SIG-M5 (cell line): ENCODE measurements at places on chromosomes 11 and 22.

GRCh38 chr11:128271401-128271800 lies 316.0 kb downstream of the ETS1 start:
- no peak for DNase-seq

DNA sequence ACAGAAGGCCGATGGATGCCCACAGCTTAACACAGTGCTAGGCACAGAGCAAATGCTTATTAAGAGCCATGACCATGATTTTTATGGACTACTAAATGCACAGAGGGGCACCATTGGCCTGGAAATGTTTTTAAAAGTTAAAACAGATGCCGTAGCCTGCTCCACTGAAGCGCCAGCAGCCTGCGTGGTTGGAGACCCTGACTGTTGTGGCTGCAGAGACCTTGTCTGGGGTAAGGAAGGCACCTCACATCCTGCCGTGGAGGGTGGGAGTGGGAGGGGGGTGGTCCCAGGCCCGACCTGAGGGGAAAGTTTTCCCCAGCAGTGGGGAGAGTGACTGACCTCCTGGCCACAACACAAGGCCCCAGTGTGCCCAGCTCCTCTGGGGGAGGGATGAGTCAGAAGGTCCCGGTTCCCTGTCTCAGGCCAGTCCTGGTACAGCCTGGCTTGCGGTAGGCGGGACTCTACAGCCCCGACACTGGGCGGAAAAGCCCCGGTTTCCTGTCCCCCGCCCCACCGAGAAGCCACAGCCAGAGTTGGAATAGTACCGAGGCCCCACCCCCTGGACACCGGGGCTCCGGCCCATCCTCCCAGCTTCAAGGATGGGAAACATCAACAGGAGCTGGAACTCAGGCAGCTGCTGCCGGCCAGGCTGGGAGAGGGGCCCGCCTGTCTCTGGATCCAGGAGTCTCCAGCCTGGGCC lies 7.0 kb downstream of the CHST1 start:
- no peak for DNase-seq

DNA sequence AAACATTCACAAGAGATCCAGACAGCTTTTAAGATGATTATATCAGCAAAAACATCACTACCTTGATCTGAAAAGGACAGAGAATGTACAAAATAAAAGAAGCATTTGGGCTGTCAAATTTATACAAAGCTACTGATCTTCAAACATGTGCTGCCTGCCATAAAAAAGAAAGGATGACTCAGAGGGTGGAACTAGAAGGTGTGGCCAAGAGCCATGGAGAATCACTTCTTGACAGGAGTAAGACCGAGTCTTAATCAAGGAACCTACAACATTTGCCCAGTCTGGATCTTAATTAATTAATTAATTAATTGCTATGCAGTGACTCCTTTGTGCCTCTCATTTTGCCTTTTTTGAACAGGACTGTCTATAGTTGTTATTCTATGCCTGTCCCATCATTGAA lies 33.2 kb downstream of the C11orf96 start:
- DNase-seq = no peak

DNA sequence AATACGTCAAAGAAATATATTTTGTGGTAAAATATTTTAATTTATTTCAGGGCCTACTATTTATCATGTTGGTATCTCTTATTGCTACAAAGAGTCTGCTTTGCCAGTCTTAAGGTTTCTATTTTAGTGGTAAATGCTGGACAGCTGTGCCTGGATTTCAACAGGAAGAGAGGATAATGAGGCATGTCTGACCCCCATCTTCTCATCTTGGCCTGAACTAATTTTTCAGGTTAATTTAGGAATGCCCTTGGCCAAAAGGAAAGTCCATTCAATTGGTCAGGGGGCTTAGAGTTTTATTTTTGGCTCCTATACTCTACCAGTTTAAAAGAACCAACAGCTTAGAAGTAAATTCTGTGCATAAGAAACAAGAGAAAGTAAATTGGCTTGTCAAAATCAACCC lies 428.2 kb downstream of the LUZP2 start:
- DNase-seq = no peak

GRCh38 chr11:117705866-117706265 lies 91.2 kb downstream of the DSCAML1 start:
- no peak for DNase-seq

DNA sequence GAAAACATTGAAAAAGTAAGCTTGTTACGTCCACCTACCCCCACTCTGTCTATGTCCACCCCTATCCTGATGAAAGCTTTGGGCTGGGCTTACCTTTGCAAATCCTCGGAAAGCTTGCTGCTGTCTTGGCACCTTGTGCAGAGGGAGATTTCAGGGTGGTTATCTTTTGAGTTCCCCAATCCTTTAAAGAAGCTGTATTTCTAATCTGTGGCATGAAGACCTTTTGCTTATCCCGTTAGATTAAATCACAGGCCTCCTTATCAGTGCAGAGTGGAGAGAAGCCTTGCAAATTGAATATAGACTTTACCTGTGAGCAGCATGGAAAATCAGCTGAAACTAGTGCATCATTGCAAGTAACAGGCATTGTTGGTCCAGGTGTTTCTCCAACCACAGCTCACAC lies 580.6 kb upstream of the ANO5 start:
- no peak for DNase-seq

DNA sequence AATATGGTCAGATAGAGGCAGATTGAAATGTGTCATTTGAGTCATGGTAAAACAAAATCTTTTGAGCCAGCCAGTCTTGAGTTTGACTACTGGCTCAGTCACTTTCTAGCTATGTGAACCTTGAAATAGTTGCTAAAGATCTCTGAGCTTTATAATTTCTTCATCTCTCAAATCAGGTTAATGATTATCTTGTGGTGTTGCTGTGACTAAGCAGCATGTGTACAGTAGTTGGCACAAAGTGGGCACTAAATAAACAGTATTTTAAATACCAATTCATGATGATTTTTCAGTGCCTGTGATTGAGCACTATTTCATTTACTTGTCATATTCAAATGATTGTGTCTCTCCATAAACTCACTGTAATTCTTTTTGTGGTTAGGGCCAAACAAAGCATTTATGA lies 70.8 kb downstream of the RAB38 start:
- DNase-seq = no peak

DNA sequence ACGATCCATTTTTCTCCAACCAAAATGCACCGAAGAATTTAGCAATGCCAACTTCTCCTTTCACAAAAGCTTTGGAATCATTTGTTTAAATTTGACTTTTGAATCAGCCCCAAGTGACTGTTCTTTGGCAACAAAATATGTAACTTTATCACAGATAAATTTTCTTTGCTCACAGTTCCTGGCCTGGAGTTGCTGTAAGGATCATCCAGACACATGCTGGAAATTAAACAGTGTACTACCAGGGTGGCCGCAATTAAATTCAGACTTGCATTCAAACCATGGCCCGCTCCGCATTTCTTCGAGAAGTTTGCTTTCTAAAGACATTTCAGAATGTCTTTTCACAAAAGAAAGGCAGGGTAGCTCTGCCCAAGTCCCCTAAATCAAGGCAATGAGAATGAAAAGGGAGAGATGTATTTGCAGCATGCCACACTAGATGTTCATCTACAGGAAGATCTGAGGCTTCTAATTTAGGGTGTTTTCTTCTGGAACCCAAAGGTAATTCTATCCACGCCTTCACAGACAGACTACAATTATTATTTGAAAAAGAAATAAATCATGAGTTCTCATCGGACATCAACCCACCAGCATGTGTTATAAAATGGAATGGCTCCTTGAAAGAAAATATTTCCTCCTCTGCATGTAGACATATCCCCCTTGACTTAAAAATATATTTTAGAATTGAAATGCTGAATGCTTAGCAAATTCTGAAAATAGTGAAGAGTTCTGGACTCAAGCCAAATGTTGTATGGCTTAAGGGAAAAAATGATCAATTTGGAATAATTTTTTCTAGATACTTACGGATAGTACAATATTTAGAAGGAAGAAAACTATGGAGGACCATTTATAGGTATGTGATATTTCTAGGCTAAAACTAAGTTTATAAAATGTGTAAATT lies 189.7 kb upstream of the BLID start:
- DNase-seq = no peak

DNA sequence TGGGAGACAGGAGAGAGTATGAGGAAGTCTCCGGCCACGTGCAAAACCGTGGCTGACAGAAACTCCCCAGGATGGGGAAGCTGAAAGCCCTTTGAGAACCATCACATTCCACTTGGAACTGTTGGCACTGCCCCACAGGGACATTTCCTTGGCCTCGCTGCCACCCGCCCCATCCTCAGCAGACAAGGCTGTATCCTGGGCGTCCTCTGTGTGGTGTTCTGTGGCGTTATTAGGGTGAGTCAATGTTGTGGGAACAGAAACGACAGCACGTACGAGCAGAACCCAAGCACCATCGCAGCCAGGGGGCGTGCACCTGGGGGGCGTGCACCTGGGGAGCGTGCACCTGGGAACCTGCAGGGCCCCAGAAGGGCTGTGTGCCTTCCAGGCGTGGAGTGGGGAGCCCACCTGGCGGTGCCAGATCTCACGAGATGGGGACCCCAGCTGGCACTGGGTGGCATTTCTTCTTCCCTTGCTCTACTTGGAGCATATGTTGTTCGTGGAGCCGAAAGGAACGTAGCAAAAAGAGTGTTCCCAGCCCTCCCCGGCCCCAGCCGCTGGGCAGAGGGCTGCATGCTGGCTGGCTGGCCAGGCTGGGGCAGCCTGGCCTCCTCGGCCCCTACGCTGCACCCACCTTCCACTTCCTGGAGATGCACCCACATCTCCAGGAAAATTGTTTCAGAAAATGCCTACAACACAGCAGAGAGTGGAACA lies 35.4 kb downstream of the NFAM1 start:
- no peak for DNase-seq

- no peak for DNase-seq
These were observed 546 bp downstream of the GNB1L start for GRCh38 chr22:19853879-19854777.

- DNase-seq = no peak
These were observed 118.2 kb upstream of the OR9Q1 start for GRCh38 chr11:57905439-57905838.

DNA sequence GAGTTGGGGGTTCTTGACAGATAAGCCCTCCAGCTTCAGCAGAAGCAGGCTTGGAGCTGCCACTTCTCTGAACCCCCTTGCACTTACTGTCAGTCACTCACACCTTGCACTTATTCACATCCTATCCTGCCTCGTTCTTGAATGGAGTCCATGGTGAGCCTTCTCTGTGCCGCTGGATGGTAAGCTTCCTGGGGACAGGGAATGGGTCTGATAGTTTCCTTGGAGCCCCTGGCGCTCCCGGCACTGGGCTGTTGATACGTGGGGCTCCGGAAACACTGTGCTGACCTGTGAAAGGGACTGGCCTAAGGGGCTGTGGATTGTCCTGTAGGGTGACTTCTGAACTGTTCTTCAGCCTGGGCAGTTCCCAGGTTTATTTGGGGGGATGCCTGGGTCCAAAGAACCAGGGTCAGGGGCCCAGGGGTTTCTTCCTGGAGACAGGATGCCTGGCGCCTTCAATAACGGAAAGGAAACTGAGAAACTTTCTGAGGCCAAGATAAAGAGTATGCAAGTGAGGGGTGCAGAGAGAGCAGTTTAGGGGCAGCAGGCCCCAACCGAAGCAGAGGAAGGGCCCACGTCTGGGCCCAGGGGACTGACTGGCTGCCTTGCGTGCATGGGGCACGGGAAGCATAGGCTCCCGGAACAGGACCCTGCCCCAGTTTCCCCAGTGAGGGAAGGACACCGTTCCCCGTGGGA lies 709 bp upstream of the ST3GAL4 start:
- DNase-seq = no peak

GRCh38 chr22:29606320-29606719 lies 2.9 kb downstream of the NF2 start:
- DNase-seq = no peak

DNA sequence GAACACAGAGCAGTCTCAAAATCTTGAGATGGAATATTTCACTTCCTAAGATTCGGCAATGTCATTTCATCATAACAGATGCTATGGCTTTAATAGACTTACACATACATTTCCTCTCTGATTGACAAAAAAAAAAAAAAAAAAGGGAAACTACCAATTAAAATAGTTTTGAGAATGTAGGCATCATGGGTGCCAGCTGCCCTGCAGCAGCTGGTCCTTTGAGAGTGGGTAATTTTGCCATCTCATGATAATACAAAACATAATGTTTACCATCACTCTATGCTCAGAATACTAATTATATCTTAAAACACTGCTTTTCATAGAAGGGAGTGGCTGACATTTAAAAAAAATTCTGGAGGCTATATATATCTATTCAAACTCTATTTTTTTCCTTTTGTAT lies 775.6 kb upstream of the CCDC90B start:
- DNase-seq = no peak

DNA sequence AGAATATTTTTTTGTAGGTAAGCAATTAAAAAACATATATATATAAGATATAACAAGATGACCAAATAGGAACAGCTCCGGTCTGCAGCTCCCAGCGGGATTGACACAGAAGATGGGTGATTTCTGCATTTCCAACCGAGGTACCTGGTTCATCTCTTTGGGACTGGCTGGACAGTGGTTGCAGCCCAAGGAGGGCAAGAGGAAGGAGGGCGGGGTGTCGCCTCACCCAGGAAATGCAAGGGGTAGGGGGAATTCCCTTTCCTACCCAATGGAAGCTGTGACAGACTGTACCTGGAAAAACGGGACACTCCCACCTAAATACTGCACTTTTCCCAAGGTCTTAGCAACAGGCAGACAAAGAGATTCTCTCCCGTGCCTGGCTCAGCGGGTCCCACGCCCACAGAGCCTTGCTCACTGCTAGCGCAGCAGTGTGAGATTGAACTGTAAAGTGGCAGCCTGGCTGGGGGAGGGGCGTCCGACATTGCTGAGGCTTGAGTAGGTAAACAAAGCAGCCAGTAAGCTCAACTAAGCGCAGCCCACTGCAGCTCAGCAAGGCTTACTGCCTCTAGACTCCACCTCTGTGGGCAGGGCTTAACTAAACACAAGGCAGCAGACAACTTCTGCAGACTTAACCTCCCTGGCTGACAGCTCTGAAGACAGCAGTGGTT lies 163.8 kb downstream of the CWF19L2 start:
- no peak for DNase-seq

- DNase-seq = no peak
These were observed 3.8 kb upstream of the SCGB1D1 start for GRCh38 chr11:62186195-62186594.

GRCh38 chr11:7530013-7530640 lies 16.3 kb downstream of the PPFIBP2 start:
- no peak for DNase-seq

- no peak for DNase-seq
These were observed 5.2 kb downstream of the DDB1 start for GRCh38 chr11:61327669-61328071.

GRCh38 chr22:32478994-32479393 lies 4.4 kb downstream of the FBXO7 start:
- DNase-seq = no peak

GRCh38 chr11:100855466-100856067 lies 168.5 kb downstream of the ARHGAP42 start:
- no peak for DNase-seq

GRCh38 chr22:24106385-24107381 lies 74.6 kb upstream of the SUSD2 start:
- DNase-seq = no peak

GRCh38 chr11:108199446-108200321 lies 22.8 kb downstream of the NPAT start:
- DNase-seq = no peak

DNA sequence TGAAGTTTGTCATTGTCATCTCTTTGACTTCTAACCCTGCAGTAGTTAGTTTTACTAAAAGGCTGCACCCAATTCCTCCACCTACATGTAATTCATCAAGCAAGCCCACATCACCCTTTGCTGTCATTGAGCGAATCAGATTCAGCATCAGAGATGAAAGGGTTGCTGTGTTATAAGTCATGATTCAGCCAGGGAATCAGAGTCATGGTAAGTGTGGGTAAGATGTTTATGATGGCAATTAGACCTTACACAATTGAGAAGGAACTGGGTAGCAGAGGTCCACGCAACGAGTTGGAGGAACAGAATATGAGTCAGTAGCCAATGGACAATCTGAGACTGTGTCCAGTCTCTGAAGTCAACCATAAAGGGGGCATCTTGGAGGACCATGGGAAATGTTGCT lies 162.8 kb upstream of the SNX19 start:
- no peak for DNase-seq
